A673 (cell line): ENCODE measurements at places on chromosomes 2 and 18. TPM values are rescaled to one million over a fixed set of nuclear protein-coding genes. Genes with fewer than 3 reads are reported as not detected.

The UNC50 gene
- 30.4 and 32.5 TPM in 2 replicates for total RNA-seq

The RMND5A gene
- total RNA-seq = 38.7 and 42.9 TPM in 2 replicates

The IL37 gene
- not detected in 2 replicates for total RNA-seq

The B3GNT7 gene
- total RNA-seq = 0.09 TPM in 1 of 2 replicates, not detected in the other

The TMEM198 gene
- 4.6 and 7.6 TPM in 2 replicates for total RNA-seq

The LYG1 gene
- 1.1 and 2.4 TPM in 2 replicates for total RNA-seq

The ZSCAN30 gene
- 17.0 and 18.1 TPM in 2 replicates for total RNA-seq

The SPR gene
- 22.6 and 25.6 TPM in 2 replicates for total RNA-seq

The NYAP2 gene
- not detected in 2 replicates for total RNA-seq

The WNT10A gene
- total RNA-seq = 0.47 and 0.81 TPM in 2 replicates

The SLC11A1 gene
- 0.09 TPM in 1 of 2 replicates, not detected in the other for total RNA-seq

The TTC27 gene
- 25.3 and 29.8 TPM in 2 replicates for total RNA-seq

The SOX11 gene
- 73.9 and 75.1 TPM in 2 replicates for total RNA-seq

The CRYBA2 gene
- 1.1 and 1.3 TPM in 2 replicates for total RNA-seq

- H3K27ac ChIP-seq = no peak overlapping the region
- no peak overlapping the region for H3K4me3 ChIP-seq
- no peaks in the 10 kb centered on the region for H3K4me1 ChIP-seq
- no peaks in the 10 kb centered on the region for H3K27me3 ChIP-seq
- DNase-seq = no peak
Observed at GRCh38 chr2:201906777-201907562, 100.6 kb downstream of the CDK15 start.

- H3K27ac ChIP-seq = no peak overlapping the region
- H3K36me3 ChIP-seq = no peaks in the 10 kb centered on the region
- H3K4me1 ChIP-seq = no peaks in the 10 kb centered on the region
- no peak overlapping the region for H3K4me3 ChIP-seq
- no peak for DNase-seq
Observed at GRCh38 chr2:61158356-61158955, 3.5 kb upstream of the C2orf74 start.

DNA sequence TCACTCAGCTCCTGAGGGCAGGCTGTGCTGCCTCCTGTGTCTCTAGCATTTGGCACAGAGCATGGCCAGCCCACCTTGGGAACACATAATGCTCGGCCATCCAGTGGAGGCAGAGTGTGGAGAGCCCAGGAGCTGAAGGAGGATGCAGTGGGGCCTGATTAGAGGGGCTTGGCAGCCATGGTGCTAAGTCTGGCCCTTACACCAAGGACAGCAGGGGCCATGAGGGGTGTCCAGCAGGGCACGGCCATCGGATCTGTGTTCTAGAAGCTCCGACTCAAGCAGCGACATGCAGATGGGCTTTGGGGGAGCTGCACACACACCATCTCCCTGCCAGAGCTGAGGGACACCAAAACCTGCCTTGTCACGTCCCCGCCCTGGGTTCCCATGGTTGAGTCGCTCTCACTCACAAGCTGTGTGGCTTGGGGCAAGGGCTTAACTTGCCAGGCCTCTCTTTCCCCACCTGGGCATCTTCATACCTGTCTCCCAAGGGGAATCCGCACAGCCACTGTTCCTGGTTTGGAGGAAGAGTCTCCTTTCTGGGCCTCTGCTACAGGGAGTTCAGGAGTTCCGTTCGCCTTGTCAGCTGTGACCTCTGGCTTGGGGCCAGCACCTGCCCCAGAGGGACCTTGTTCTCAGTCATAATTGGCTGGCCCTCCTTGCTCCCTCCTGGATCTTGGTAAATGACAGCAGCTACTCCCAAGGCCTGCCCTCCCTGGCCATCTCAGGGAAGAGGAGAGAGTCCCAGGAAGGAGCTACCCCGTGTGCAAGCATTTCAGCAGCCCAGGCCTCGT is 1.3 kb upstream of the TOGARAM2 start:
- no peak overlapping the region for H3K27ac ChIP-seq
- H3K36me3 ChIP-seq = no peaks in the 10 kb centered on the region
- no peak for DNase-seq

- H3K4me3 ChIP-seq = no peak overlapping the region
- H3K4me1 ChIP-seq = peaks cover 12% of the 10 kb centered on the region
- no peaks in the 10 kb centered on the region for H3K36me3 ChIP-seq
- H3K27ac ChIP-seq = peak overlapping the region; percentile 4
- peak; percentile 46 for DNase-seq
- H3K27me3 ChIP-seq = no peaks in the 10 kb centered on the region
Observed at GRCh38 chr2:223027442-223027841, 24.5 kb upstream of the KCNE4 start.

GRCh38 chr2:202337706-202338346 is 38.3 kb upstream of the BMPR2 start:
- H3K36me3 ChIP-seq = no peaks in the 10 kb centered on the region
- peak; percentile 71 for DNase-seq
- no peaks in the 10 kb centered on the region for H3K27me3 ChIP-seq
- no peak overlapping the region for H3K4me3 ChIP-seq
- no peak overlapping the region for H3K27ac ChIP-seq

DNA sequence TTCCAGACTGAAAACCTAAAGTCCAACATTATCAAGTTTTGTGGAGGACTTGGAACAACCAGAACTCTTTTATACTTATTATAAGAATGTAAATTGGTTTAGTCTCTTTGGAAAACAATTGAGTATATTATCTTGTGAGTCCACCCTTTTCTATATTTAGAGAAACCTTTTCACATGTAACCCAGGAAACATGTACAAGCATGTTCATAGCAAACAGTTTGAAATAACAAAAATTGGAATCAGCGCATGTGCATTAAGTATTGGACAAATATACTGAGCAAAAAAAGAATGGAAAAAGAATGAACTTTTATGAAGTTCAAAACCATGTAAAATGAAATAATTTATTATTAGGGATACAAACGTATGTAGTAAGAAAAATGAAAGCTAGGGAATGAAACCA is 246.0 kb downstream of the WDR7 start:
- H3K4me1 ChIP-seq = no peaks in the 10 kb centered on the region
- DNase-seq = no peak
- H3K4me3 ChIP-seq = no peak overlapping the region
- H3K36me3 ChIP-seq = no peaks in the 10 kb centered on the region
- H3K27ac ChIP-seq = no peak overlapping the region
- no peaks in the 10 kb centered on the region for H3K27me3 ChIP-seq

- no peak for DNase-seq
- no peak overlapping the region for H3K4me3 ChIP-seq
- no peaks in the 10 kb centered on the region for H3K27me3 ChIP-seq
- H3K36me3 ChIP-seq = no peaks in the 10 kb centered on the region
Observed at GRCh38 chr18:55488473-55488872, 99.5 kb downstream of the TCF4 start.

GRCh38 chr2:50719837-50720696 is 311.9 kb downstream of the NRXN1 start:
- no peak overlapping the region for H3K27ac ChIP-seq
- DNase-seq = no peak
- no peaks in the 10 kb centered on the region for H3K36me3 ChIP-seq
- H3K4me3 ChIP-seq = no peak overlapping the region
- peaks cover 33% of the 10 kb centered on the region for H3K27me3 ChIP-seq

GRCh38 chr18:30596635-30597034 is 445.9 kb downstream of the DSC3 start:
- H3K4me1 ChIP-seq = no peaks in the 10 kb centered on the region
- DNase-seq = no peak
- H3K4me3 ChIP-seq = no peak overlapping the region
- no peaks in the 10 kb centered on the region for H3K27me3 ChIP-seq
- no peaks in the 10 kb centered on the region for H3K36me3 ChIP-seq

DNA sequence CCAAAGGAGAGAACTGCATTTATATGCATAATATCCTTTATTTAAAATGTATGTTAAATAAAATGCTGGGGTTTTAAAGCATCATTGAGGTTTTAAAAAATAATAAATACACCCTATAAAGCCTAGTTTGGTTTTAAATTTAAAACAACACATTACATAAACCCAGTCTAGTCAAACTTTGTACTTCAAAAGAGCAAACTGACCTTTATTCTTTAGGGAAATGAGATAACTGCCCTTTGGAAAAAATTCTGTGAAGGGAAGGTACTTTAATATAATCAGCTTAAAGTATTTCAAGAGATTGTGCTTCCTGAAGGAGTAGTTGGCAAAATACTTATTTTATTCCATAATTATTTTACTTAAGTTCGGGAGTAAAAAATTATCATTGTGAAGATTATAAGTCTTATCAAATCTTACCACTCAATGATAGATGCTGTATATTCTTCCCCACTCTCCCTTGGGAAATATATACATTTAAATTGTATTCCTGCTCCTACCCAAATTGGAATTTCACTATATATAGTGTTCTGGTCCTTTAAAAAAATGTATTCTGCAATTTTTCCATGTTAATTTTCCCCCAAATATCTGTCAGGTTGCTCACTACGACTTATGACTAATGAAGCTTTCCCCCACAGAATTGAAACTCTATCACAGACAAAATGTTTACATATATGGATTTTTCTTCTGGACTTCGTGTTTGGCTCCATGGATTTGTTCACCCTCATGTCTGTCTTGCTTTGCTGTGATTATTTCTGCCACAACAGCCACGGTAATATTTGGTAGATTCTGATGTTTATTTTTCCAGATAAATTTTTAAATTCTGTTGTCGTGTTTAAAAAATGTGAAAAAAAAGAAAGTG is 42.1 kb downstream of the ZC3H6 start:
- H3K36me3 ChIP-seq = no peaks in the 10 kb centered on the region
- no peak overlapping the region for H3K27ac ChIP-seq

GRCh38 chr2:36376992-36377738 is 21.6 kb downstream of the CRIM1 start:
- H3K4me1 ChIP-seq = peaks cover 57% of the 10 kb centered on the region
- no peak overlapping the region for H3K4me3 ChIP-seq

GRCh38 chr2:21748501-21748900 is 624.7 kb downstream of the TDRD15 start:
- H3K27me3 ChIP-seq = no peaks in the 10 kb centered on the region
- no peak for DNase-seq
- no peak overlapping the region for H3K27ac ChIP-seq
- H3K4me1 ChIP-seq = no peaks in the 10 kb centered on the region
- no peak overlapping the region for H3K4me3 ChIP-seq

- H3K27me3 ChIP-seq = no peaks in the 10 kb centered on the region
- H3K4me1 ChIP-seq = peaks cover 14% of the 10 kb centered on the region
- H3K36me3 ChIP-seq = peaks cover 16% of the 10 kb centered on the region
- no peak overlapping the region for H3K27ac ChIP-seq
Observed at GRCh38 chr2:85536479-85536878, 2.5 kb upstream of the MAT2A start.

GRCh38 chr18:61924550-61924949 is 31.7 kb upstream of the RNF152 start:
- no peaks in the 10 kb centered on the region for H3K4me1 ChIP-seq
- no peak overlapping the region for H3K27ac ChIP-seq
- no peaks in the 10 kb centered on the region for H3K27me3 ChIP-seq
- no peak overlapping the region for H3K4me3 ChIP-seq

DNA sequence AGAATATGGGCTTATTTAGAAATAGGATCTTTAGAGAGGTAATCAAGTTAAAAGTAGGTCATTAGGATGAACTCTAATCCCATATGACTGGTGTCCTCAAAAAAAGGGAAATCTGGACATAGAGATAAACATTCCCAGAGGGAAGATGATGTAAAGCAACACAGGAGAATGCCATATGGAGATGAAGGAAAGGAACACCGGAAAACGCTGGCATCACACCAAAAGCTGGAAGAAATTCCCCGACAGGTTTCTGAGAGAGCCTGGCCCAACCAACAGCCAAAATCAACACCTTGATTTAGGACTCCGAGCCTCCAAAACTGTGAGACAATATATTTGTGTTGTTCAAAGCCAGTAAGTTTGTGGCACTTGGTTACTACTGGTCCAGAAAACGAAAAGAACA is 296.7 kb downstream of the DSEL start:
- no peak overlapping the region for H3K27ac ChIP-seq
- no peaks in the 10 kb centered on the region for H3K36me3 ChIP-seq
- H3K27me3 ChIP-seq = no peaks in the 10 kb centered on the region
- DNase-seq = no peak

DNA sequence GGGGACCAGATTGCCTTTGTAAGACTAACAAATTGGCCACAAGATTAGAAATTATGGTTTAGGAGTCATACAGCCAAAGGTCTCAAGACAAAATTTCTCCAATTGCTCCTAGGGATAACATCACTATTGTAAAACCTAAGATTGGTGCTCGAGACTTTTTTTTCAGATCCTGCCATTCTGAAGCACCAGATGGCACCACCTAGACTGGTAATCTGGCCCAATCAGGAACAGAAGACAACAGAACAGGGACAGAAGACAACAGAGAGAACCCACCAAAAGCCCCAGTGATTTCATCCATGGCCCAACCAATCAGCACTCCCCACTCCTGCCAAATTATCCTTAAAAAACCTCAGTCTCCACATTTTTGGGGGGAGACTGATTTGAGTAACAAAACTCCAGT is 66.8 kb downstream of the LINC00305 start:
- no peaks in the 10 kb centered on the region for H3K27me3 ChIP-seq
- no peak overlapping the region for H3K4me3 ChIP-seq
- H3K27ac ChIP-seq = no peak overlapping the region
- no peaks in the 10 kb centered on the region for H3K4me1 ChIP-seq
- no peak for DNase-seq

DNA sequence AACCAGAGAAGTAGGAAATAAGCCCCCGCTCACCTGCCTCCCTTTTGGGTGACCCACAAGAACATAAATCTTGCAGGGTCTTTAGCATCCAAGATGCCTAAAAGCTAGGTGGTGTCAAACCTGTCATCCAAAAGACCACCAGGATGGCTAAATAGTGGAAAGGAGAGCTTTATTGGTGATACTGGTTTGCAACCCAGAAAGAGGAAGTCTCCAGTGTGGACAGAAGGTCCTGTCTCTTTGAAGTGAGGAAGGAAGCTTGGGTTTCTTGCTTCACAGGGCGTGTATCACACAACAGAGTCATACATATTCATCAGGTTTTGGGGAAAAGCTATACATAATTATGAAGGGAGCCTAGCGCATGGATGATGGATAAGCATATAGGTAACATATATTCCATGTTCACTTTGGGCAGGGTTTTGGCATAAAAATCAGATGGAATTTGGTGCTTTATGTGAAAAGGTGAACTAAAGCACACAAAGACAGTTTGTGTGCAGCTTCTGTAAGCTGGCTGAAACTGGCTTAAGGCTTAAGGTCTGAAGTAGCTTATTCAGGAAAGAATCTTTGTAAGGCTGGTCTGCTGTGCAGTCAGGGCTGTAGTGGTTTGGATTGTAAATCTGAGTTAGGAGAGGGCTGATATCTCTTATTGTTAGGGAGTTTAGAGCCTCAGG is 102.2 kb upstream of the MSH2 start:
- no peaks in the 10 kb centered on the region for H3K27me3 ChIP-seq
- no peak overlapping the region for H3K4me3 ChIP-seq
- H3K36me3 ChIP-seq = no peaks in the 10 kb centered on the region
- H3K27ac ChIP-seq = no peak overlapping the region

- no peak for DNase-seq
- H3K4me1 ChIP-seq = no peaks in the 10 kb centered on the region
- H3K36me3 ChIP-seq = no peaks in the 10 kb centered on the region
- H3K27ac ChIP-seq = no peak overlapping the region
- H3K27me3 ChIP-seq = peaks cover 4% of the 10 kb centered on the region
- no peak overlapping the region for H3K4me3 ChIP-seq
Observed at GRCh38 chr2:164285576-164285975, 335.7 kb downstream of the GRB14 start.
